Stimulated activated naive CD8-positive, alpha-beta T cell treated with anti-CD3 and anti-CD28 coated beads, Interleukin-15, amount 100 ng/mL, for 72 hours (primary cell): ENCODE measurements at places on chromosomes 1 and 21.

- no peak for DNase-seq
Observed at GRCh38 chr1:82632155-82632554, 831.4 kb downstream of the ADGRL2 start.

GRCh38 chr1:39668111-39668510 is 3.8 kb downstream of the NT5C1A start:
- DNase-seq, result no peak

DNA sequence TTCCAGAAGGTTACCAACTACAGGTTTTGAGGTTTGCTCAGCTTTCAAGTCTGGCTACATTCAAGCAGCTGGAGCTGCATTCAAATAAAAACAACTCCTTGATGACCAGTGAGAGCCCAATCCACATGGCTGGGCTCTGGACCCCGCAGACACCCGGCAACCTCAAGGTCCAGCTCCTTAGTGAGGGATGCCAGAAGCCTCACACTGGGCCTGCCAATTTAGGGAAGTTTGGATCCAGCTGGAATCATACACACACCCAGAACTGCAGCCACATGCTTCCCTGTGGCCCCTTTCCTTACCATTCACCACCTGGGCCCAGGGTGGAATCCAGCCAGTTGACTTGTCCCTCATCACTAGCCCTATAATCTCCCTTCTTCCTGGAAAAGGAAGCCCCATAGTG is 123.7 kb downstream of the UBE2U start:
- no peak for DNase-seq

GRCh38 chr1:7584157-7584556 is 186.9 kb upstream of the VAMP3 start:
- DNase-seq, result no peak

GRCh38 chr1:8670371-8670818 is 147.0 kb downstream of the RERE start:
- DNase-seq, result no peak

- no peak for DNase-seq
Observed at GRCh38 chr1:22791831-22792347, 81.2 kb downstream of the EPHB2 start.

DNA sequence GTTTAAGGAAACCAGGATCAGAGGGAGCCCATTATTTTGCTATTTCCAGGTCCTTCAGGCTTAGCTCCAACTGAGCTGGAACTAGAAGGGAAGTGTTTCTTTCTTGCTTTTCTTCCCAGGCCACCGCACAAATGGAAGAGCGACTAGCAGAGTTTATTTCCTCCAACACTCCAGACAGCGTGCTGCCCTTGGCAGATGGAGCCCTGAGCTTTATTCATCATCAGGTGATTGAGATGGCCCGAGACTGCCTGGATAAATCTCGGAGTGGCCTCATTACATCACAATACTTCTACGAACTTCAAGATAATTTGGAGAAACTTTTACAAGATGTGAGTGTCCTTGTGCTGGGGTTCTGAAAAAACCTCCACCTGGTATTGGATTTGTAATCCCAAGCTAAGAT is 121.8 kb downstream of the PIK3R3 start:
- no peak for DNase-seq

DNA sequence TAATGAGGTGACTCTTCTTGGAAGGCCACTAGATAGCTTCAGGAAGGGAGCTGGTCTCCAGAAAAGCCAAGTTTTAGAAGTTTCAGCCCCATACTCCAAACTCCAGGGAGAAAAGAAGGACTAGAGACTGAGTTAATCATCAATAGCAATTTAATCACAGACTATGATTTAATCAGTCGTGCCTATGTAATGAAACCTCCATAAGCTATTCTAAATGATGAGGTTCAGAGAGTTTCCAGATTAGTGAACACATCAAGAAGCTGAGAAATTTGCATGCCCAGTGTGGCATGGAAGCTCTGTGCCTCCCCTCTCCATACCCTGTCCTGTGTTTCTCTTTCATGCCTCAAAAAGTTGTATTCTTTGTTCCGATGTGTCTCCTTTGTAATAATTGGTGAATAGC is 49.2 kb upstream of the CCDC190 start:
- no peak for DNase-seq

DNA sequence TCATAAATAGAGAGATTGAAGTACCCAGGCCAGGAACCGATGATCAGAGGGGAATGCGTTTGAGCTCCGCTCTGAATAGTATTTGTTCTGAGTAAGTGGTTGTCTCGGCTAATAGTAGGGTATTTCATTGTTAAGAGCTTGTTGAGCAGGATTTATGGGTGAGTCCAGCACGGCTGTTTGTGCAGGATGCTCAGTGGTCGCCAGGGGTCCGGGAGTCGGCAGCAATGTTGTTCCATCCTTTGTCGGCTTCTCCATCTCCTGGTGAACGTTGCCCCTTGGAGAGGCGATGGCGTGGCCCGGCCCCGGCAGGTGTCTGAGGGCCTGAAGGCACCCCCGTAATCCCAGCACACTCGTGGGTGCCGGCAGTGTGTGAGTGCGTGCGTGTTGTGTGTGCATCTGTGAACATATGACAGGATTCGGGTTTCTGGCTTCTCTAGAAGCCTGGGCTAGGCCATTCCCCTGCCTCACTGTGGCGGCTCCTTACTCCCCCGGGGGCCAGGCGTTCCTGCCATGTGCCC is 160.8 kb upstream of the ARHGEF16 start:
- DNase-seq, result no peak

GRCh38 chr21:45532826-45533360 is 9.3 kb downstream of the SLC19A1 start:
- no peak for DNase-seq

- DNase-seq, result no peak
Observed at GRCh38 chr1:156601892-156602291, 613 bp upstream of the GPATCH4 start.

DNA sequence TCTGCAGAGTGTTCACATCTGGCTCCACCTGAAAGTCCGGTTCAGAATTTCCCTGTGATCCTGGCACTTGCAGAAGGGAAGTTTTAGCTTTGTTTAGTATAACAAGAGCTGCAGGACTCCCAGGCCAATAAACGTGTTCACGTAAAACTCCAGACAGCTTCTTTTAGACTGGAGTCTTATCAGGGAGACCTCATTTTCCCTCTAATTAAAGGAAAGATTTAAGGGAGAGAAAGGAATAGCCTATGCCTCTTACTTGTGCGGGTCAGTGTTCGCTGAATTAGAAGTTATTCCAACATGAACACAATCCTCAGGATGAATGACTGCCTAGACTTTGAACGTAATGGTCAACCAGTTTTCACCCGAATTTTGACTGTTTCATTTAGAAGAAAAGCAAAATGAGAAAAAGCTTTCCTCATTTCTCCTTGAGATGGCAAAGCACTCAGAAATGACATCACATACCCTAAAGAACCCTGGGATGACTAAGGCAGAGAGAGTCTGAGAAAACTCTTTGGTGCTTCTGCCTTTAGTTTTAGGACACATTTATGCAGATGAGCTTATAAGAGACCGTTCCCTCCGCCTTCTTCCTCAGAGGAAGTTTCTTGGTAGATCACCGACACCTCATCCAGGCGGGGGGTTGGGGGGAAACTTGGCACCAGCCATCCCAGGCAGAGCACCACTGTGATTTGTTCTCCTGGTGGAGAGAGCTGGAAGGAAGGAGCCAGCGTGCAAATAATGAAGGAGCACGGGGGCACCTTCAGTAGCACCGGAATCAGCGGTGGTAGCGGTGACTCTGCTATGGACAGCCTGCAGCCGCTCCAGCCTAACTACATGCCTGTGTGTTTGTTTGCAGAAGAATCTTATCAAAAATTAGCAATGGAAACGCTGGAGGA is 202.1 kb upstream of the SGIP1 start:
- peak; percentile 61 for DNase-seq

DNA sequence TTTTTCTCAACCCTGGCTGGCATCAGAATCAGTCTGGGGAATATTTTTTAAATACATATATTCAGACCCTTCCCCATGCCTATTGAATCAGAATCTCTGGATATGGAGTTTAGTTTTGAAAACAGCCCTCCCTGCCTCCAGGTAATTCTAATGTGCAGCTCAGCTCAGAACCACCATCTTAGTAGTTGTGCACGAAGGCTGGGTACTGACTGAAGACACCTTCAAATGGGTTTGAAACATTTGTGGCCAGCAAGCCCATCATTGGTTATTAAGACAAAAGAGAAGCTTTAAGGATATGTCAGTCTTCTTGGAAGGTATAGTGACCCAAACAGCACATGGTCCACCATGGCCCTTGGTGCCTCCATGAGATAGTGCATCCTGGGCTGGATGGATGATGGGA is 7.1 kb downstream of the LRRC8D start:
- no peak for DNase-seq

DNA sequence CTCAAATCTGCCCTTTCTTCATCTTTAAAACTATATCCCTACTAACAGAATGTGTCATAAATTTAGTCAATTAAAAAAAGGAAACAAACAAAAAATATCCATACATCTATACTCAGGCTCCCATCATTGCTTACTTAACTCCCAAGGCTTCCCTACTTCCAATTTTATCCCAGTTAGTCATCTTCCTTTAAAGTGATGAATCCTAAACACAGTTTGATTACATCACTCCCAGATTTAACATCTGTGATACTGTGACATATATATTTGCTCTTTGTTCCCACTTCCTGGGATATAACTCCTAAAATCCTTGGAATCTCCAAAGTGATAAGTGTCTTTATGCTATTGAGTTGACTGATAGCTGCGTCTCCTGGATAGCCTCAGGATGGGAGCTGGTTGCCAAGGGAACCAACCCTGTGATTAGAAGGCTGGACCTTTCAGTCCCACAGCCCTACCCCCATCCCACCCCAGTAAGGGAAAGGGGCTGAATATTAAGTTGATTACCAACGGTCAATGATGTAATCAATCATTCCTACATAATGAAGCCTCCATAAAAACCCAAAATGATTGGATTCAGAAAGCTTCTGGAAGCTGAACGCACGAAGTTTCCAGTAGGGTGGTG is 21.6 kb downstream of the GLMN start:
- DNase-seq, result no peak

DNA sequence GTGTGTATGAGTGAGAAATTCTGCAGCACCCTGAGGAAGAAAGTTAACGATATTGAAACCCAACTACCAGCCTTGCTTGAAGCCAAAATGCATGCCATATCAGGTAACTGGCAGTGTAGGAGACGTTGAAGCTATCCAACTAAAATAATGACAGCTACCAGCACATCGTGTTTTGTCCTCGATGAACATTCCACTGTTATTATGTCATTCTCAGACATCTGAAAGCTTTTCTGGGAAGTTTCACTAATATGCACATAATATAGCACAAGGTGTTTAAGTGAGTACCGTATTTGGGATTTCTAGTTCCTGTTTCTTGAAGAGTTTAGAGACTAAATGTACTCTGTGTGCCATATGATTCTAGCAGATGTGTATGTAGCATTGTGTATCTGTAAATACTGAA is 173.5 kb downstream of the DISC1 start:
- DNase-seq, result no peak

DNA sequence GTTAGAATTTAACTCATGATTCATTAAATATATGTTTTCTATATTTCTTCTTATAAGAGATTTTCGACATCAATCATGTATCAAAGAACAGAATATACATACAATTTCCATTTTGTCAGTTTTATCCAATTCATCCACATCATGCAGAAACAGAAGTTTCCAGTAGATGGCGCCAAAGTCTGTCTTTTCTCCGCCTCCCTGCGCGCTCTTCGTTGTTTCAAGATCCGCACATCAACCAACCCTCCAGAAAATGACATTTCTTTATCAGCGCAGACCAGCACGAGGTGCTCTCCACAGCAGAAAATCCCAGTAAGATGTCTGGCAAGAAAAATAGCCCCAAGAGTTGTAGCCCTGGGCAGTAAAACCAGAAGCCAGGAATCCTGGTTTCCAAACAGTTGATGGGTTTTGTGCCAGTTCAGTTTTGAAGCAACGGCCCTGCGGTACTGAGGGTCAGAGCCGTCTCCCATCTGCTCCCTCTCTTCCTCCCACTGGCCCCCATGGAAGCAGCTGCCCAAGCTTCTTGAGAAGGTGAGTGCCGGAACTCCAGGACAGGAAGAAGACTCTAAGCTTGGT is 38.6 kb upstream of the GPR137B start:
- peak; percentile 53 for DNase-seq

GRCh38 chr1:26297057-26297790 is 9.2 kb downstream of the UBXN11 start:
- no peak for DNase-seq

DNA sequence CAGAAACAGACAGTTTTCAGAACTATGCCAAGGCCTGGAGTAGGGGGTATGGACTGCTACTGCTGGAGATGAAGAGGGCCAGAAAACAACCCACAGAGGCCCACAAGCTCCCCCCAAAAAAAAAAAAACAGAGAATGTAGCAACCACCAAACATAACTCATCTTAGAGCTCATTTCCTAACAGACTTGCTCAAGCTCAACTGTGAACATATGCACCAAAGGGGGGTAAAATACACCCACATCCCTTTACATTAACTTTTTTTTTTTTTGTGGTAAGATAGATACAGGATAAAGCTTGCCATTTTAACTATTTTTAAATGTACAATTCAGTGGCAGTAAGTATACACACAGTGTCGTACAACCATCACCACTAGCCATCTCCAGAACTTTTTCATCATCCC is 36.0 kb downstream of the SEC16B start:
- DNase-seq, result no peak

- no peak for DNase-seq
Observed at GRCh38 chr1:229237320-229237719, 33.6 kb upstream of the RAB4A start.

- no peak for DNase-seq
Observed at GRCh38 chr1:182890927-182891610, 51.9 kb downstream of the DHX9 start.

DNA sequence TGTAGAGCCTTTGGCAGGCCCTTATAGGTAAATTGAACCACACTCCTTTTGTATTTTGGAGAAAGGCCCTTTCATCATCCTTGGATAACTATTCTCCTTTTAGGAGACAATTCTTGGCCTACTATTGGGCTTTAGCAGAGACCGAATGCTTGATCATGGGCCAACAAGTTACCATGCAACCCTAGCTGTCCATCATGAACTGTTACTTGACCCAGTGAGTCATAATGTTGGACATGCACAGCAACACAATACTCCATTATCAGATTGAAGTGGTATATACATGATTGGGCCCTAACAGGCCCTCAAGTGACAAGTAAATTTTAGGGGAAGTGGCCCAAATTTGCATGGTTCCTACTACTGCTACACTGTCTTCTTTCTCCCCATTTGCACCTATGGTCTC is 84.4 kb downstream of the CATSPERE start:
- DNase-seq, result no peak

DNA sequence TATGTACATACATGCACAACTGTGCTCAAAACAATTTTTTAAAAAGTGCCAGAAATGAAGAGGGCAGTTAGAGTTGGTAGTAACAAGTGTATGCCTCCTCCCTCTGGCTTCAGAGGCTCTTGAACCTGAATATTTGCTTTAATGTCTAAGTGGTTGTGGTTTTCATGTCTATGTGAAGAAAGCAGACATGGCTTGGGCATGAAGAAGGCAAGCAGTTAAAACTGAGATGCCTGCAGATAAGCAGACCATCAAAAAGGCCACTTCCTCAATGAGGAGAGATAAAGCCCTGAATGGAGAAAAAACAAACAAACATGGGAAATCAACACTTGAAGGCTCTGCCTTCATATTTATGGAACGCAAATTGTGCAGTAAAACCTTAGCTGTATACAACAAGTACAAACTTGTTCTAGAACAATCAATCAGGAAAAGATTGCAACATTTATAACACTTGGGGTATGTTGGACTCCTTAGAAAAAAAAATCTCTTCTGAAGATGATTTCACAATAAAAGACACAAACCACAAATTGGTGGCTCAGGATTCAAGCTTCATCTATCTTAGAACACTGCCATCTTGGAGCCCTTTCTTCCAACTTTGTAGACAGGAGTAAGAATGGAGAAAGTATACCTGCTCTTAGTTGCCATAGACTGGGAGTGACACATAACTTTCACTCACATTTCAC is 52.7 kb upstream of the PLA2G4A start:
- DNase-seq, result no peak
